Stimulated activated CD4-positive, alpha-beta T cell treated with anti-CD3 and anti-CD28 coated beads, Interleukin-4, amount 100 ng/mL, for 48 hours (primary cell): ENCODE measurements at places on chromosomes 16 and 17.

DNA sequence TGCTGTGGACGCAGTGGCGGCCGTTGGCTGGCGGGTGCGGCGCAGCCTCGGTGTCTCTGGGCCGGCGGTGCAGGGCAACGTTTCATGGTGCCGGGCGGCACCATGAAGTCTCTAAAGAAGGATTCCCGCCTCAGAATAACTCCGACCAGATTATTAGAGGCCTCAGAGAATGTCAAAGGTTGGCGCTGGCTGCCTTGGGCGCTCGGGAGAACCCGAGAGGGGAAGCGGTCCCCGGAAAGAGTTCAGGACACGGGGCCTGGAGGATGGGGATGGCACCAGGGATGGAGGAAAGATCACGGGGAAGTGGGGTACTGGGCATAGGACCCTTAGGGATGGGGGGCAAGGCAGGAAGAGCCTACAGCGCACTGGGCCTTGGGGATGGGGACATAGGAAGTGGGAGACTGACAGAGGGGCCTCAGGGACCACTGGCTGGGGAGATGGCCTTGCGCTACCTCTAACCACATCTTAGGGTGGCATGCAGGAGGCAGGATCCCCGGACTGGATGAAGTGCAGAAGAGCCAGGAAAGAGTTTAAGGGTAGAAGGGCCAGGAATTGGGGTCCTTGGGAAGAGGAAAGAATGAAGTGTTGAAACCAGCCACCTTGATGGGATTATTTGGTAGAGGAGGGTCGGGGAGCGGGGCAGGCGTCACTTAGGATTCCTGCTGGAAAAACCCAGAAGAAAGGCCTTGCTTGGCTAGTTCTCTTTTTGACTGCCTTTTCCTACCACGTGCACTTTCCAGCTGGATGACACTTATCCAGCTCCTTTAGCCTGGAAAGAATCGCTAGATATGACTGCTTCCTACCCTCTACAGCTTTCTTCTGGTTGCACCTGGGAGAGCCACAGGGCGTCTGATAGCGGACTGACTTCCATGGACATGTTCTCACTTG lies 578 bp downstream of the MYCBPAP start:
- no peak for DNase-seq

- no peak for DNase-seq
These were observed 1296.2 kb downstream of the CDH8 start for GRCh38 chr16:60739737-60740683.

DNA sequence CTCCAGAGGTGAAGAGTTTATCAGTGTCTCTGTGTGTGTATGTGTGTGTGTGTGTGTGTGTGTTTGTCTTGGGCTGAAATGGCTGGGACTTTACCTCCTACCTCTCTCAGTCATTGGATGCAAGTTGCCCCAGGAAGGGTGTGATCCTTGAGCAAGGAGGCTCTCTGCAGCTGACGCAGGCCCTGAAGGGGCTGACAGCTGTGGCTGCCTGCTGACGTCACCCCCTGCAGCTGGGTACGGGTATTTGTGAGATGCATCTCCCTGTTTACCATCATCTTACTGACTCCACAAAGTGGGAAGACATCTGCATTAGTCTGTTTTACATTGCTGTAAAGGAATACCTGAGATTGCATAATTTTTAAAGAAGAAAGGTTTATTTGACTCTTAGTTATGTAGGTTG lies 631.5 kb upstream of the RBFOX1 start:
- no peak for DNase-seq

GRCh38 chr16:11291091-11291703 lies 10.1 kb upstream of the PRM1 start:
- DNase-seq: no peak
